ENCODE measurements at places on chromosomes 11 and 22.

DNA sequence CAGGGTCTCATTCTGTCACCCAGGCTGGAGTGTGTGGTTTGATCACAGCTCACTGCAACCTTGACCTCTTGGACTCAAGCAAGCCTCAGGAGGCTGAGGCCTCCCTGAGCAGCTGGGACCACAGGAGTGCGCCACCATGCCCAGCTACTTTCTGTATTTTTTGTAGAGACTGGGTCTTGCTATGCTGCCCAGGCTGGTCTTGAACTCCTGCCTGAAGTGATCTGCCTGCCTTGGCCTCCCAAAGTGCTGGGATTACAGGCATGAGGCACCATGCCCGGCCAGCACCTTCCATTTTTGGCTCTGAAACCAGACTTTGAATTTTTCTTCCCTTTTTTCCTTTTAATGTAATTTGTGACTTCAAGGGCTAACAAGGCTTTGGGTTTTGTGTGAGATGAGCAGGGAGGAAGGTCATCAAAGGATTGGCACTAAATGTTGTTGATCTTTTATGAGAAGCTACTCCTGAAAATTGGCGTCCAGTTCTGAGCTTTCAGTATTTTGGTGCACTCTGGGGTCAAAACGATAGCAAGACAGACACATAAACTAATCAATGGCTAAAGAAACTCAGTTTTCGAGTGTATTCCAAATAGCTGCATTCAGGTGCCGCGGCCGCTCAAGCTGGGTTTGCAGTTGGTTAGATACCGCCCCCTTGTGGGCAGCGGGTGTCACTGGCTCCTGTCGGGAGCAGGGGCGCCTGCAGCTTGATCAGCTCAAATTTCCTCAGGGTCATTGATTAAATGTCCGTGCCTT, 51.9 kb upstream of the CLMP start:
- peak; percentile 98 for DNase-seq

DNA sequence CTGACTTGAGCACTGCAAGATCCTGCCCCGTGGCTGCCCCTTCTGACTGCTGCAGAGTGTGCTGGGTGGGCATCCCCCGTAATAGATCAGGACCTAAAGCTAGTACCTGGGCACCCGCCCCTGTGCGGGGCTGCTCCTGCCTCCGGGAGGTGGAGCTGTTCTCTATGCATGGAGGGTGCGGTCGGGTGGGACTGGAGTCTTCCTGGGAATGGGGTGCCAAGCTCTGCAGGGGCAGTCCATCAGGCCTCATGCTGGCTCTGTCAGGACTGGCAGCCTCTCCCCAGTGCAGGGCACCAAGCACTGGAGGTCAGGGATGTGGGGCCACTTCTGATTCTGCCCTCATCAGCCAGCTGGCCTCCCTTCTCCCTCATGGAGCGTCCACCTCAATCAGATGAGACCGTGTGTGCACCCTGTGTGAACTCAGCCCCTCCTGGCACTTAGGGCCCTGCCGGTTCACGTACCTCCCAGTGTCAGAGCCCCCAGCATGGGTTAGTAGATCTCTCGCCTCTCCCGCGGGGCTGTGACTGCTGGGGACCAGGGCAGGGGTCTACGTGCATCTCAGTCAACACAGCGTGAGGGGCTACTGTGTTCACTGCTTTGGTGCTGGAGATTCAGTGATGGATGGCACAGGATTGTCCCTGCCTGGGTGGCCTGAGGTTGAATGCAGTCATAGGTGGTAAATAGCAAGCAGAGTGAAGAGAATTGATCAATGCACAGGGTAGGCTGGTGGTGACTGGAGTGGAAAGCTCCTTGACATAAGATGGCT, 30.8 kb downstream of the MPPED1 start:
- DNase-seq: no peak

GRCh38 chr11:12280199-12280837, 97.1 kb upstream of the PARVA start:
- DNase-seq: peak; percentile 31

GRCh38 chr11:116661056-116661455, 111.7 kb downstream of the BUD13 start:
- no peak for DNase-seq

GRCh38 chr11:71381781-71382505, 66.2 kb downstream of the DHCR7 start:
- no peak for DNase-seq

GRCh38 chr11:36447947-36448346, 62.1 kb downstream of the TRAF6 start:
- DNase-seq: no peak

- peak; percentile 57 for DNase-seq
Measured at GRCh38 chr11:64007160-64007628, 21.0 kb downstream of the OTUB1 start.

GRCh38 chr11:13375798-13376197, 87.2 kb downstream of the BTBD10 start:
- DNase-seq: no peak

GRCh38 chr22:33710326-33710725, 209.9 kb downstream of the LARGE1 start:
- no peak for DNase-seq

Data from NCI-H526 (cell line).